ENCODE measurements at places on chromosomes 6 and 20.

DNA sequence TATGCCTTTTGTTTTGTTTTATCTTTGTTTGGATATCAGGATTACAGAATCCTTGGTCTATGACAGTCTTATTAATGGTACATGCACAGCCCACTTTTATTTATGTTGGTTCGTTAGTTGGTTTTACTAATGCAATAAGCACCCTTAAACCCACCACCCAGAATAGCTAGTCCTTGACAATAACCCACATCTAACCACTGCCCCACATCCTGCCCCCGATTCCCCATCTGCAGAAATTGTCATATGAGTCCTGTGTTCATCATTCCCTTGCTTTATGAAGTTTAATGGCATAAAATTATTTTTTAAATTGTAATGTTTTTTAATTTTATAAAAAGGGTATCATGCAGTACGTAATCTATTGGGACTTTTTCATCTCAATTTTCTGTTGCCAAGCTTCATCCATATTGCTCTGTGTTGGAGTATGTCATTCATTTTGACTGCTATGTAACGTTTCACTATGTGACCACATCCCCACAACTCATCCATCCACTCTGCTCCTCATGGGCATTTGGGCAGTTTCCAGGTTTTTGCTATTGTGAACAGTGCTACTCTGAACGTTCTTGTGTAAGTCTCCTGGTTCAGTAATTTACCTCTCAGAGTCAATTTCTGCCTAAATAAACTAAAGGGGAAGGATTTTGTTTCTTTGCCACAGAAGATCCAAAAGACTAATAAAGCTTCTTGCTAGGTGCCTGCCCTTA is 150.4 kb downstream of the MRPL14 start:
- no peak for DNase-seq

GRCh38 chr6:154403788-154404187 is 47.2 kb upstream of the IPCEF1 start:
- DNase-seq: no peak

- no peak for DNase-seq
Observed at GRCh38 chr6:37524025-37524969, 24.6 kb upstream of the CCDC167 start.

- no peak for DNase-seq
Observed at GRCh38 chr20:31860390-31861134, 9.8 kb downstream of the DUSP15 start.

GRCh38 chr20:4021906-4022305 is 6.5 kb upstream of the RNF24 start:
- no peak for DNase-seq

GRCh38 chr6:118865100-118865391 is 28.9 kb upstream of the ASF1A start:
- DNase-seq: no peak

DNA sequence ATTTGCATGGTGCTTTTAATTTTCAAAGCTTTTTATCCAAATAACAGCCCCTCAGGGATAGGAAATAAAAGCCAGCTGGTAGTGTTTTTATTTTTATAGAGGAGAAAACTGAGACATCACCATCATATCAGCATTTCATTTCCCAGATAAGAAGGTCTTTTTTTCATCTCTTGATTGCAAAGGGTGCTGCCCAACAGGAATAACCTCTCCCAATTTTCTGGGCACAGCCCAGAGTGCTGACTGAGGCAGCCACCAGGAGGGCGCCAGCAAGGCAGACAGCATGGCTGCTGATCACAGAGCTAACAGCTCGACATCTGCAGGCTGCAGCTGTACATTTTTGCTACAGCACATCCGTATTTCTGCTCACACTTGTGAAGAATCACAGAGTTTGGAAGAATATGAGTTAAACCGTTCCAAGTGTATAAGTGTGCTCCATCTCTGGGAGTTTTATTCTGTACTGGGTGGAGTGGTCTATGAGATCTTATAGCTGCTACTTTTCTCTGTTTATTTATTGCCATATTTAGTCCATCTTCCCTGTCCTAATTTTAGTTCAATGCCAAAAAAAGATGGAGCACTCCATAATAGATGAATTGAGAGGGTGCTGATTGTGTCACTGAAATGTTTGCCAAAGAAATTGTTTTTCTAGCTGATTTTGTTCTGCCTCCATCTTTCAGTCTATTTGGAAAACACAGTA is 85.5 kb upstream of the C20orf144 start:
- DNase-seq: peak; percentile 80

DNA sequence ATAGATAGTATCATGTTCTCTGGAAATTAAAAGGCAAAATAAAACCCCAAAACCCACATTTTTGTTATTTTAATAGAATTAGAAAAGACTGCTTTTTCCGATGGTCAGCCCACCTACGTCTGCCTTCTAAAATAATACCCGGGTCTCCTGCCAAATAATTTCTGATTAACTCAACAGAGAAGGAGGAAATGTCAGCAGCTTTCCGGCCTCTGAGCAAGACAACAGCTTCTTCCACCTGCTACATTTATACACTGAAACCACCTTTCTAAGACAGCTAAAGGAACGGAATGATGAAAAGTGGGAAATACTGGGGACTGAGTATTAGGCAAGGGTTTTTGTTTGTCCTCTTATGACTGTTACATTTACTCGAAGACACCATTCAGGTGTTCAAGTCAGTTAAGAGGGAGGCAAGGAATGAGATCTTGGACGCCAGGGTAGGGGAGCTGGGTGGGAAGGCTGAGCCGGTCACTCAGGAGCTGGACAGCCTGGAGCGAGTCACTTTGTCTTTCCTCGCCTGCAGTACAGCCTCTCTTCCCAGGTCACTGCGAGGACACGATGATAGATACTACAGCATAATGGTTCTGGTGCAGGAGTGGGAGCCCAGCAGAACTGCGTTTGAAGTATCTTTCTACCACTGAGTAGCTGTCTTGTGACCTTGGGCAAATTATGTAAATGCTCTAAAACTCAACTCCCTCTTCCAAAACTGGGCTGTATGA is 96.3 kb upstream of the QKI start:
- DNase-seq: no peak

DNA sequence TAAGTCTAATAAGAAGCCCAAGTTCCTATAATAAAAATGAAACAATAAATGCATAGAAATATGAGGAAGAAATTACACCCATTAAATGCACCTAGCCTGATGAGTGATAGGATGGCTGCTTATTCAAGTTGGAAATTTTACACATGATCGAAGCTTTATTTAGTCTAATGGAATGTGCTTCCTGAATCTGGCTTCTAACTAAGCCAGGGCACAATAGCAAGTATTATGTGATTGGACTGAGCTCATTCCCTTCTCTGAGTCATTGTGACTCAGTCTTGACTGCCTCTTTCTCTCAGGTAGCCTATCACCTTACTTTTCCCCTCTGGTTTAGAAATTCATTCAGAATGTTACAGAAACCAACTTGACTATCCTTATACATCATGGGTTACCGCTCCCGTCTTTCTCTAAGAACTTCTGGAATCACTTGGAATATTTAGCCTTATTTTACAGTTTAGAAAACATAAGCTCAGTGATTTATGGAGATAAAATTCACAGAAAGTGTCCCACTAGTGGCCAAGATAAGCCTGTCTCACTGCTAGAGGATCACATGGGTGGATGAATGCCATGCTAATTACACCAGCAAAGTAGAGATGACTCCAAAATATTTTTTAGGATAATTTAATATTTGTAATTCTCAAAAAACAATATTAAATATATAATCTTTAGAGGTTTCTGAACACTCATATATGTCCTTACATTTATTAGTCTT is 505.3 kb upstream of the JAG1 start:
- no peak for DNase-seq

DNA sequence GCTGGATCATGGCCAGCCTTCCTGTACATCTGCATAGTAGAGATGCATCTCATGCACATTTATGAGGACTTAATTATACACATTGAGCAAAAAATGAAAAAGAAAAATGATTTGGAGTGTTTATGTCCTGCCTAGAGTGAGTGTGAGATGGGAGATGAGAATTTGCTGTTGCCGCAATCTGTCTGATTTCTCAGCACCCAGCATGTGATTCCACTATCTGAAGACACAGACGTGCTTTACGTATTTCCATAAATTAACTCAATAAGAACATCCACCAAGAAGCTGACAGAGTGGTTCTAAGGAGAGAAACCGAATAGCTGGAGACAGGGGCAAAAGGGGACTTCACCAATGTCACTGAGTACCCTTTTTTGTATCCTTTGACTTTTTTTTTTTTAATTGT is 15.2 kb downstream of the EDEM2 start:
- DNase-seq: no peak

DNA sequence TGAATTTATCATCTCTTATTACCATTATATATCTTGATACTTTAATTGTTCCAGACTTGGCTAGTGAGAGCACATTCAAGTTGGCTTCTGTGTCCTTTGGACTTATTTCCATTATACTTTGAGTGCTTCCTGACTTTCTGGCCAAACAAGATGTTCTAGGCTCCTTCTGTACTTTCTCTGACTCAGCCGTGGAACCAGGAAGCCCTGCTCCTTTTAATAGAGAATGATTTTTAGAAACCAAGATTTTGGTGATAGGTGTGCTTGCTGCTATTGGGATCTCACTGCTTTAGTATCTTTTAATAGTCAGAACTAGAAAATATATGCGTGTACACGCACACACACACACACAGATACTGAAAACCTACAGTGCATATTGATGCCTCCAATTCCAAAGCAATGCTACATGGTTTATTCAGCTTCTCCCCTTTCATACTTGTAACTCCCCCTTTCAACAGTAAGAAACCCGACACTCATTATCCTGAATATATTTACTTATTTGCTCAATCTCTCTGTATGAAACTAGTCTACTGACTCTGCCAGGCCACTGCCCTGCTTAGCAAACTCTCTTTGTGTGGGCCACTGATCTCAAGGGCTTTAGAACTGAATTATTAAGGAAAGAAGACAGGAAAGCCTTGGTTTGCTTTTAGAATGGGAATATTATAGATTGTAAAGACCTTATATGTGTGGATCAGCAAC is 42.7 kb upstream of the EZR start:
- DNase-seq: no peak

DNA sequence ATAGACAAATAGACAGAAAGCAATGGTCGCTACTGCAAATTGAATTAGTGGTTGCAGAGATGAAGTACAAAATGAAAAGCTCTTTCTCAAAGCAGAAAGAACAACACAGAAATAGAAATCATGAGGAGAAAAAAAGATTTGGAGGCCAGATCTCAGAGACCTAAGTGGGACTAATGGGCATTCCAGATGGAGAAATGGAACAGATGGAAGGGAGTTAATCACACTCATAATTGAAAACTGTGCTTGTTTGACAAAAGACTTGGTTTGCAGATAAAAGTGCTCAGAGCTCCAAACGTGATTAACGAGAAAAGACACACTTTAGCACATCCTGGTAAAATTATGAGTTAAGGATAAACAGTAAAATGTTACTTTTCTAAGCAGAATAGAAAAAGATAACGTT is 58.1 kb upstream of the SNRPB2 start:
- no peak for DNase-seq

DNA sequence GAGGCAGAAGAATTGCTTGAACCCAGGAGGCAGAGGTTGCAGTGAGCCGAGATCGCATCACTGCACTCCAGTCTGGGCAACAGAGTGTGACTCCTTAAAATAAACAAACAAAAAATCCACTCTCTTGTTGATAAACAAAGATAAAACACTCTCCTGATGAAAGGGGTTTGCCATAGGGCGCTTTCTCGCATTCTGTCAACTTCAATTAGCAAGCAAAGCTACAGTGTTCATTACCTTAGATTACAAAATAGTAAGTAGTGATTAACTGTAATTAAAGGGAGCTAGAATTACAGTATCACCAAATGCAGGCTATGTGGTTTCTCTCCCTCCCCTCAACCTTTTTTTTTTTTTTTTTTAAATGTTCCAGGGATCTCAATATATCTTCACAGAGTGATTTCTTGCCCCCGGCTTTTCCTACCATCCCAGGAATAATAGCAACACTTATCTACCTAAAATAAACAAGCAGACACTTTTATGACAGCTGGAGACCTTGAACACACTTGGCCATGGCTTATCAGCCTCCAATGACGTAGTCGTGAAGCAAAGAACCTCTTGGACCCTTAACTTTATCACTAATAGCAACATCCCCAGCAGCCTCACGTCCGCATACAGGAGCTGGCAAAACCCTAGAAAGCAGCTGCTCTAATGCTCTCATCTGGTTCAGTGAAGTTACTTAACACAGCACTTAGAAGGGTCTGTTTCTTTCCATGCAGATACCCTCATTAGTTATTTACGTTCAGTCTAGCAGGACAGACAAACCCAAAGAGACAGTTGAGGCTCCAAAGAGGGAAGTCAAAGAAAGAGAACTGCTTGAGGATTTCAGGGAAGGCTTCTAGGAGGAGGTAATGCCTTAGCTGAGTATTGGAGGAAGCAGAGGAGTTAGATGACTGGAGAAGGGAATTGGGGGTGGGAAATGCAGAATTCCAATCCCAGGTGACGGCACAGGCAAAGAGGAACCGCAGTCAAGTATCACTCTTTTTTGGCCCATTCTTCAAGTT is 37.9 kb upstream of the NEDD9 start:
- DNase-seq: no peak

DNA sequence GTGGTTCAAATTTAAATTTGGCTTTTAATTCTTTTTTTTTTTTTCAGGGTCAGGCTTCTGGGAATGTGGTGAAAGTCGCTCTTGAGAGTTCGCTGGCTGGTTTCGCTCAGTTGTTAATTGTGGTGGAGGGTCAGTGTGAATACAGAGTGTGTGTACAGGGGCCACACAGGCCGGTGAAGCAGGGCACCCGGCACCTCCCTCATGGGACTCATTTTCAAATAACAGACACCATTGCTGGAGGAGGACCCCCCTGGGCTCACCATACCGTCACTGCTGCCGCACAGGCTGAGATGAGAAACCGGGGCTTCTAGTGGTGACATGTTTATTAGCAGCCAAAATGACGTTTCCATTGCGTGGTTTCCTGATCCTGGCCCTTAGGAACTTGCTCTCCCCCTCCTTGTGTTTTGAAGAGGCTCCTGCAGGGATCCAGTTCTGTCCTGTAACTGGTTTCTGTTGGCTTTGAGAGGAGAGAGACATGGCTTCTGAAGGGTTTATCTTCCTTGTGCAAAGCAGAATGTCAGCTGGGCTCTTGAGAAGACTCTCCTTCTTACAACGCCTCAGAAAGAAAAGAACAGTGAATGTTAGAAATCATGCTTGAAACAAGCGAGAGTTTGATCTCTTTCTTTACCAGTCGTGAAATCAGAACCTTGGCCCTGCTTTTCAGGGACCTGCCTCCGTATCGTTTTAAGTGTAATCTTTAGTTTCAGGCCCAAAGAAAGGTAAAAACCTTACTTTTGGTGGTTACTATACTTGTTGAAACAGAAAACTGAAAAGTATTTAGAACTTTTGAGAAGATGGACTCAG is 37.8 kb downstream of the DUSP22 start:
- no peak for DNase-seq

DNA sequence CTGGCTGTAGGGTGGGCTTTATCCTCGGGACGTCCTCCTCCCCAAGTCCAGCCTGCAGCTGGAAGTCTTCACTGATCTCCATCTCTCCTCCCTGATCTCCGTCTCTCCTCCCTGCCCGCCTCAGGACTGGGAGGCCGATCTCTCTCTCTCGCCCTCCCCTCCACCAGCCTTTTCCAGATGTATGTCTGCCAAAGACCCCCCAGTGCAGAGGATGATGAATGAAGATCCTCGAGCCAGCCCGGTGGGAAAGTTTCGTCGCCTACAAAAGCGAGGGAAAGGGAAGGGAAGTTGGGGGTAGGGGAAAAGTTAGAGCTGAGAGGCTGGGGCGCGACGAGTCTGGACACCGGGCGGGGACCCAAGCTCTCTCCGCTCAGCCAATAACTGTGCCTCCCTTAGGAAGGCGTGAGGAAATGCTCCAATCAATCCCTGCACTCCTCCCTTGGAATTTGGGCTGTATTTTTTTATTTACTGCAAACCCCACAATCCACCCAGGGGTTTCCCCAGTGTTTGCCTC is 595 bp upstream of the SRF start:
- peak; percentile 99 for DNase-seq
